ENCODE measurements at places on chromosomes 3 and 15.

GRCh38 chr3:85567071-85567676 lies 608.4 kb downstream of the CADM2 start:
- no peak for DNase-seq

GRCh38 chr15:40190591-40190990 lies 29.7 kb downstream of the BUB1B start:
- DNase-seq = no peak

GRCh38 chr3:100912976-100913545 lies 80.2 kb downstream of the ABI3BP start:
- no peak for DNase-seq

DNA sequence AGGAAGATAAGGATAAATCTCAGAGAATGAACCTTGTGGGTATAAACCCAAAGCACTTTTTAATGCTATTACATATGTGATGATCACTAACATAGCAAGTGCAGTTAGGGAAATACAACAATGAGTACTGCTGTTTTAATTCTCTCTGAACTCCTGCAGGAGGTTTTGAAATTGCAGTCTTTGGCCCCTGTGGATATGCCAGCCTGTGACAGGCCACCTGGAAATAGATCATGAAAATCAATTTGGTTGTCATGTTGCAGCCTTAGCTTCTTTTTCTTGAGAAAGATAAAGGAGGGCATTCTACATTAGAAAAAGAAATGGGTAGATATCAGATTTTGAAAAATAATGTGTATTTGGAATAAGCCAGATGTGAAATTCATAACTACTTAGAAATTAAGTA lies 103.6 kb downstream of the RSRC1 start:
- DNase-seq = no peak

DNA sequence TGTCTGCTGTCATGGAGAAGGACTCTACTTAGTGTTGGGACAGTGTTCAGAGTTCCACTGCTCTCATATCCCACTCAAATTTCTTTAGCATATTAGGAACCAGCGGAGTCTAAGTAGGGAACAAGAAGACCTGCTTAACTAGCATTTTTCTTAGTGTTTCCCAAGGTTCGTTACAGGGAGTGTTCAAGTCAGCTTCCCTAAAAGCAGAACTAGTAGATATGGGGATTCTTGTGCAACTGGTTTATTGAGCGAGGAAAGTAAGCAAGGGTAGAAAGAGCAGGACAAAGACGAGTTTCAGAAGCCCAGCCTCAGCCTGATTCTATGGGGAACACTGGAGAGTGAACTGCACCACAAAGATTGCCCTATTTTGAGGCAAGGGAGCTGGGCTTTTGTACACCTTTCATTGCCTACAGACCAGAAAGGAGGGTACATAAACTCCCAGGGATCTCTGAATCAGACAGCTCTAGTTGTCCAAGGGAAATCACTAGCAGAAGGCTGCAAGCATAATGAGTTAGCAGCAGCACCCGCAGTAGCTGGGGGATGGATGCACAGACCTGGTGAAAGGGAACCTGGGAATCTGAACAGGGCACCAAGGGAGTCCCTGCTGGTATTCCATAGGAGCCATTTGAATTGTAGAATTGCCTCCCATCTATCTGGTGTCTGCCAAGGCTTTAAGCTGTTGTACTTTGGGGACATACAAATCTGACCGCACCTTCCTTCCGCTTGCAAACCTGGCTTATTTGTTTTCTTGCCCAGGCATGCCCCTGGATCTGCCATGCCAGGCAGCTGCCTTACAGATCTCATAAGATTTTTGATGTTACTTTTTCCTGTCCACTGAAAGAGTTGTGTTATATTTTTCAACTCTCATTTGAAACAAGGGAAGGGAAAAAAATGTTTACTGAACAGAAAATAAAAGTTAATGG lies 15.1 kb downstream of the CMTM7 start:
- DNase-seq = no peak

DNA sequence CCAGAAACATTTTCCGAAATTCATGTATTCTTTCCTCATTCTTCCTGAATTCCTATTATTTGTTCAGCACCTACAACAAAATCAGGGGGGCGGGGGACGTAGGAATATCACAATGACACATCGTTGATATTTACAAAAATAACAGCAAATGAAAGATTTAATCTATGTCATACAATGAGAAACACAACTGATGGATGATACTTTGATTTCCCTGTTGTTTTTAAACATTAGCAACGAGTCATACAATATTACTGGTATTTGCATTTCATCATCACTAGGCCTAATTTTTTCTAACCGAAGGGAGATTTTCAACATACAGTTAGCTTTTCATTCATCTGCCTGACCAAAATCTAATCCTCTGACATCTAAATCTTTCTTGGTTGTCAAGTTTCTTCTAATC lies 45.3 kb upstream of the INO80 start:
- DNase-seq = no peak

GRCh38 chr3:28768439-28768838 lies 419.8 kb upstream of the AZI2 start:
- DNase-seq = no peak

DNA sequence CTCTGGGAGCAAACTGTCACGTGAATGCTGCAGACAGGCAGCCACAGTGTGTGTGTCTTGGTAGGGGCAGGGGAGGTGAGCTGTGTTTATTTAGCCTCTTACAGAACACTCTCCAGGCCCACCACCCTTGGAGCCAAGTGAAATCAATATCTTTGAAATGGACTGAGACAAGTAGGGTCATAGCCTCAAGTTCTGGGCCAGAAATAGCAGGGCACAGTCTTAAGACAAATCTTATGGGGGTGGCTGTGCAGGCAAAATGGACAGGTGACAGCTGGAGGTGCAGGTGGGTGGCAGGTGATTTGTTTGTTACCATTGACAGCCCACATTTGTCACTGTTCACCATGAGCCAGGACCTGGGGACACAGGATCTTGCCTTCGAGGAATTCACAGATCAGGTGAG lies 93.6 kb upstream of the NMNAT3 start:
- DNase-seq = no peak

DNA sequence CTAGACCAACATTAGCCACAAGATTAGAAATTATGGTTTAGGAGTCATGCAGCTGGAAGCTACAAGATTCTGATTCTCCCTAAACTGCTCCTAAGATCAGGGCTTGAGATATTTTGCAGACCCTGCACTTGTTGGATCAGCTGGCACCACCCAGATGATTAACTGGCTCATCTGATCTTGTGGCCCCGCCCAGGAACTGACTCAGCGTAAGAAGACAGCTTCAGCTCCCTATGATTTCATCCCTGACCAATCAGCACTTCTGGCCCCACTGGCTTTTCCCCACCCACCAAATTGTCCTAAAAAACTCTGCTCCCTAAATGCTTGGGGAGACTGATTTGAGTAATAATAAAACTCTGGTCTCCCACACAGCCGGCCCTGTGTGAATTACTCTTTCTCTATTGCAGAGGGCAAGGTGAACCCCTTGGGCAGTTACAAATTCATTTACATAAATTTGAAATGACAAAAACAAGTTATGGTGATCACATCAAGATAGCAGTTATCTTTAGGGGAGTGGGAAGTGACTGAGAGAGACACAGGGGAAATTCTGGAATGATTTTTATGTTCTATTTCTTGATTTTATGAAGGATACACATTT lies 76.5 kb downstream of the CD200R1L start:
- DNase-seq = no peak

GRCh38 chr15:73392025-73392424 lies 23.3 kb upstream of the HCN4 start:
- DNase-seq = no peak

DNA sequence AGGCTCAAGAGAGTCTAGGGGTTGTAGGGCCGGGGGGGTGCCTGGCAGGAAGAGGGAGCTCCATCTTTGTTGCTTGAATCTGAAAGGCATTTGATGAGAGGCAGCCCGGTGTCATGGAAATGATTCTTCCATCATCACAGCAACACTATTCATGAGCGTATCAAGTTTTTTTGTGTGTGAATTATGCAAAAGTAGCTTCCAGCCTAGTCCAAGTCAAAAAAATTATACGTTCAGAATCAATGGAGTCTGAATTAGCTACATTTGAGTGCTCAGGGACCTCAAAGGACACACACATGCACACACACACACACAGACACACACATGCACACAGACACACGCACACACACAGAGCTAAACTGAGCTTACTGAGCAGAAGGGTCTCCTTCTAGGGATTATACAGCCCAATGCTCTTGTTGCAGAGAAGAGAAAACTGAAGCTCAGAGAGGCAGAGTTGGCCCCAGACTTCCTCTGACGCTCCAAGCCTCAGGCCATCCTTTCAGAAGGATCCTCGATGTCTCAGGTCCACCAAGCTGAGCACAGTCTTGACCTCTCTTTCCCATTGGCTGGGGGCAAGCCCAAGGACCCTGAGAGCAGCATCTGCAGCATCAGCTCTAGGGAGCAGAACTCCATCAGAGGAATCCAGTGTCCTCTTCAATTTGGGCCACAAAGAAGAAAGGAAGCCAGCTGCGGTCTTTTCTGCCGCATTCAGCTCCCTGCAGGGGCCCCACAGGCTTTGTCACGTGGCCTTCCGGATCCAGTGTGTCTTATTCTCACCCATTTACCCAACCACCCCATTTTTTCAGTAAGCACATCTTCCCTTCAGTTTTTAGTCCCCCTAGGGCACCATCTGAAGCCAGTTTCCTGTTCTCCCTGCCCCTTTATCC lies 228.0 kb downstream of the UACA start:
- DNase-seq = peak; percentile 24

GRCh38 chr3:161508852-161509477 lies 12.4 kb downstream of the OTOL1 start:
- no peak for DNase-seq

- DNase-seq = no peak
Observed at GRCh38 chr3:193777524-193777923, 184.5 kb downstream of the OPA1 start.

DNA sequence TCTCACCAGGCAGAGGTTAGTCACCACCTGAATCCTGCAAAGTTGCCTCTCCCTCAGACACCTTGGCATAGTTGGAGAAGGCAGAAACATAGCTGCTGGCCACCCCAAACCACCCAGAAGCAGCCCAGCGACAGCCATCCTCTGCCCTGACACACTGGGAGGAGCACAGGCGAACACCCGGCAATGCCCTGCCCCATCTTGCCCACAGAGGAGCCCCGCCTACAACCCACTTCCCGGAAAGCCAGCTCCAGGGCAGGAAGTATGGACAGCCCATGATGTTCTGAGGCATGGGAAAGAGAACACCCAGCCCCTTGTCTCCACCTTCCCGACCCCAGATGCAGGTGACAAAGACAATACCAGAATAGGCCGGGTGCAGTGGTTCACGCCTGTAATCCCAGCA lies 12.6 kb upstream of the SHISA5 start:
- no peak for DNase-seq

- no peak for DNase-seq
Observed at GRCh38 chr15:50098545-50098944, 20.5 kb downstream of the ATP8B4 start.

DNA sequence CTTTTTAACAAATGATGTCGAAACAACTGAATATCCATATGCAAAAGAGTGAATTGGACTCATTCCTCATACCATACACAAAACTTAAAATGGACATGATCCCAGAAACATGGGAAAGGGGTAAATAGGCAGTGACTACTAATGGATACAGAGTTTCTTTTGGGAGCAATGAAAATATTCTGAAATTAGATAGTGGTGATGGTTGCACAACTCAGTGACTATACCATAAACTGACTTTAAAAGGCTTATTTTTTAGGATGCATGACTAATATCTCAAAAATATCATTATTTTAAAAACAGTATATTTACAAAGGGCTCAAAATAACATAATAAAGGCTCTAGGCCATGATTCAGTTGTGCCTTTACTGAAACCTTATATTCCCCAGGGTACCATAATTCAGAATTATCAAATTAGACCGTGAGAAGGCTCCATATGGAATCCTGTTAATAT lies 16.3 kb upstream of the ATP13A3 start:
- DNase-seq = no peak

- no peak for DNase-seq
Observed at GRCh38 chr3:187713504-187713903, 11.1 kb upstream of the RTP2 start.

GRCh38 chr3:45537970-45538640 lies 56.4 kb upstream of the LIMD1 start:
- no peak for DNase-seq

DNA sequence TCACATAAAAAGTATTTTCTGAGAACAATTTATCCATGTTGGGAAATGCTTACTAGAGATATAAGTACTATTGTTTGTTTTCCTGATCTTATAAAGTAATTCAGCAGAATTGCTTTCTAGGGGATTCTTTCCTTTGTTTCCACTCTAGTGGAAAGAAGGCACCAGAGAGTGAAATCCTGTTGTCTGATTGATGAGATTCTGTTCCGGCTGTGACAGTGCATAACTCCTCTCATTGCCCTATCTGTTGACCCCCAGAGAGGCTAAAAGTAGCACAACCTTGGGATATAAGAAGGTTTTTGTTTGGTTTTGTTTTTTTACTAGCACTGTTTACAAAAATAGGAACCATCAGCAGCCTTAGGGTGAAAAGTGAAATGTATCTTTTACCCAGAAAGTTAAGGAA lies 114.1 kb downstream of the ALCAM start:
- DNase-seq = no peak

GRCh38 chr3:186102687-186103086 lies 6.2 kb downstream of the ETV5 start:
- no peak for DNase-seq

- no peak for DNase-seq
Observed at GRCh38 chr15:47744973-47745372, 27.7 kb downstream of the SEMA6D start.

- no peak for DNase-seq
Observed at GRCh38 chr15:71971905-71972304, 146.0 kb downstream of the MYO9A start.

- no peak for DNase-seq
Observed at GRCh38 chr3:71504250-71505036, 79.1 kb downstream of the FOXP1 start.

GRCh38 chr3:37505415-37505814 lies 331.0 kb upstream of the LRRFIP2 start:
- no peak for DNase-seq

- DNase-seq = no peak
Observed at GRCh38 chr3:136898954-136899353, 36.9 kb downstream of the NCK1 start.

DNA sequence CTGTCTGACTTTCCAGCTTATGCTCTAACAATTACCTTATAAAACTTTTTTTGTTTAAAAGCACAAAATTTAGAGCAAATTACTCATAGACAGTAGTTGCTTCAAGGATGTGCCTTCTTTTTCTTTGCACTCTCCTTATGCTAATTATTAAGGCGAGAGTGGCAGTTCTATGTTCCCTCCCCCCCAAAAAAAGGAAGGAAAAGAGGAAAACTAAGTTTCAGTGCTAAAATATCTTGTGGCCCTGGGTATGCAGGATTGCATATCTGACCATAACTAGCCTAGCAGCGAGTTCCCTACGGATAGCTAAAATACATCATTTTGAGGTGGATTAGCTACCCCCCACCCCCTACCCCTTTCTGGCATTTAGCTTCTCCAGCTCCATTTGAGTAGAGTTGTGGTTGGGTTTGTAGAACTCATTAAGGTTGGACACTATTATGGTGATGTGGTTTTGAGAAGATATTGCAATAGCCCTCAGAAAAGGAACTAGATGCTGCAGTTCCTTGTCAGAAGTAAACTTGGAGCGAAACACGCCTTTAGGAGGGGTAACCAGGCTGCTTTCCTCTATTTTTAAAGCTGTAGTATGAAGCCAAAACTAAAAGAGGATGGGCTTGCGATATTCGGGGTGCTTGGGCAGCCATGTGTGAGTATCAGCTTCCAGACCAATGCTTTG lies 174.6 kb downstream of the AKAP13 start:
- no peak for DNase-seq

Data from effector CD8-positive, alpha-beta T cell (primary cell).